ENCODE measurements at places on chromosomes 12 and 14.

GRCh38 chr12:66901138-66901932 lies 222.5 kb upstream of the GRIP1 start:
- no peak for DNase-seq

GRCh38 chr12:123397400-123397799 lies 13.5 kb downstream of the KMT5A start:
- no peak for DNase-seq

DNA sequence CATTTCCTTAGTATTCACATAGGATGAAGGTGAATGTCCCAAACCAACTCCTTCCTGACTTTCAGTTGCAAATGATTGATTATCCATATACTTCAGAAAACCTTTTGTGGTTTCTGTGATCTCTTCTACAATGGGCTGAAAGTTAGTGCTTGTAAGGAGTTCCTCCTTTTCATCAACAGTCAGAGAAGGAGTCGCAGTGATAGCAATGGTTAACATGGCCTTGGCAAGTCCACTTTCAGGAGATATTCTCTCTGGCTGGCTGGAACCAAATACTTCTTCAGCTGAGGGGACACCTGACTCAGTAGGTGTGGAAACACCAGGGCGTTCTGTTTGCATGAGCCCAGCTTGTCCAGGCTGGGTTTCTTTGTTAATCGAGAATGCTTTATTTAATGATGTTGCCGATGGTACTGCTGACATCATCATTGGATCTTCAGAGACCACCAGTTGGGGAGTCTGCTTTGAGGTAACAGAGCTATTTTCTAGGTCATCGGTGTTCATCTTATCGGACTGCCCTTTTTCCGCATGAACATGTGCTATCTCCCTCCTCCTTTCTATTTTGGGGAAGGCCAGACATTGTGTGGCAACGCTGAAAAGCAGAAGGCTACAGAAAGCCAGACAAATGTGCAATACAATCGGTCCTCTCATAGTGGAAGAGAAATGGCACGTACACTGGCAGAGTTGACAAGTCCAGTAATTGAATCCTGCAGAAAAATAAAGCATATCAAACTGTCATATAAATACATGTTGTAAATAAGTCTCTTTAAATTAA lies 13.1 kb downstream of the ARMH4 start:
- no peak for DNase-seq

- DNase-seq = no peak
These were observed 62.4 kb upstream of the ACSS3 start for GRCh38 chr12:81015510-81015909.

GRCh38 chr14:62098357-62098756 lies 336.1 kb downstream of the SNAPC1 start:
- no peak for DNase-seq

GRCh38 chr12:94589591-94590001 lies 60.8 kb downstream of the TMCC3 start:
- DNase-seq = no peak

Data from fibroblast of skin of back (primary cell).